Hippocampal formation (tissue), 2 donors: ENCODE measurements at places on chromosomes 3 and 15.

DNA sequence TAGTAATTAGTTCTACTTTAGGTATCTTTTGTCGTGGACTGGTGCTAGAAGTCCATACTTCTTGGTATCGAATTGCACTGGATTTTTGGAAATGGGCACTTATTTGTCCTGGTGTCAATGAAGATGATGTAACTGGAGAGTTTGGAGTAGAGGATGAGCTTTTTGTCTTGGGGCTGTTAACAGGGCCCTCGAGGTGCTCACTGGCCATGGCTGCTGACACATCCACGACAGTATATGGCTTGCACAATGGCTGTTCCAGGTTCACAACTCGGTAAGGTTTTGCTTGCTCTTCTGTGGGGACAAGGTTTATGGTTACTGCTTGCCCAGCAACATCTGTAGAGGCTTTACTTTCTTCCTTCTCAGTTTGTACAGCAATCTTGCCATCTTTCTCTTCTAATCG is 109.4 kb upstream of the TSPAN3 start:
- no peak for DNase-seq

GRCh38 chr15:67880651-67881182 is 40.9 kb upstream of the RNU6-1 start:
- no peak for DNase-seq

- DNase-seq = no peak
Observed at GRCh38 chr3:109643590-109643989, 306.2 kb upstream of the DPPA4 start.

- DNase-seq = no peak
Observed at GRCh38 chr15:32781781-32782180, 64.0 kb downstream of the GREM1 start.

DNA sequence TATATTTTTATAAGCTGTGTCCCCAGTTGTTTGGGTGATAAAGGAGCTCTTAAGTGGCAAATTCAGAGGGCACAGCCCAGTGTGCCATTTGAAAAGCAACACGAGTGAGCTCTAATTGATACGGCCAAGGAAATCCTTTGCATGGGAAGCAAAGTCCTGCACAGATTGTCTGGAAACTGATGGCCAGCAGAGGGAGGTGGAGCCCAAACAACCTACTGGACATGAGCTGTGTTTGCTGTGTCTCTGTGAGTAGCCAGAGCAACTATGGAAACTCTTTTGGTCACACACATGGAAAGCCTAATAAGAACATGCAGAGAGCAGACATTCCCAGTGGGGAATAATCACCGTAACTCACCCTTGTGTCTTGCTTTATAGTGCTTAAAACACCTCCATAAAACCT is 24.4 kb downstream of the ONECUT1 start:
- DNase-seq = no peak
